Fibroblast of skin of left biceps (primary cell): ENCODE measurements at places on chromosomes 2 and 18.
A peak's percentile ranks its signal among the peaks of the same experiment; 100 is the strongest.

- no peak for DNase-seq
Observed at GRCh38 chr18:76441668-76442412, 53.2 kb downstream of the ZNF516 start.

DNA sequence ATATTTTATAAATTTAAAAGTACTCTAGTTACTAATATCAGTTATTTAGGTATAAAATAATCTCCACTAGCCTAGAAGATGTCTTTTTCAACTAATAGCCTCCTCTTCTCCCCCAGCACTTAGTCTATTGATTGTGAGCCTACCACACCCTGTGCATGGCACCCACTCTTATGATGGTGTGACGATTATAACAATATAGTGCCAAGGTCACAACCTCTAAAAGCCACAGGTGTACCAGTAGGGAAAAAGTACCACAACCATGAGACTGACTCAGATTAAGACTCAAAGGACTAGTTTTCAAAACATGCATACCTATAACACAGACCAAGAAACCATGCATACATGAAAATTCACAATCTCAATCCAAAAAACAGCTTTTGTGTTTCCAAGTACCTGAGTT lies 27.6 kb downstream of the THADA start:
- DNase-seq = no peak

DNA sequence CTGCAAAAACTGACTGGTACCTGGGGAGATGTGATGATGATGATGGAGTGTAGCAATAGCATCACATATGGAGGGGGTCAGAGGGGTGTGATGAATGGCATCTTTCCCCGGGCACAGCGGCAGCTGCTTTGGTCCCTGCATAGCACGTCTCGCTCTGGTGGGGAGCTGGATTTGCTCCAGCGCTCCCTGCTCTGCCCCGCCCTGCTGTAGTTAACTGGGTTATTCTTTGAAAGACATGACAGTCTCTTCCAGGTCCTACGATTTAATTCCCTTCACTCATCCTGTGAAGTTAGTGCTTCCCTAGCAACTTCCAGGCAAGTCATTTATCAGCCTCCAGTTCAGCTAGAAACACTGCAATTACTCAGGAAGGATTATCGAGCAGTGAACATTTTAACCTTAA lies 463.1 kb downstream of the TSN start:
- no peak for DNase-seq

DNA sequence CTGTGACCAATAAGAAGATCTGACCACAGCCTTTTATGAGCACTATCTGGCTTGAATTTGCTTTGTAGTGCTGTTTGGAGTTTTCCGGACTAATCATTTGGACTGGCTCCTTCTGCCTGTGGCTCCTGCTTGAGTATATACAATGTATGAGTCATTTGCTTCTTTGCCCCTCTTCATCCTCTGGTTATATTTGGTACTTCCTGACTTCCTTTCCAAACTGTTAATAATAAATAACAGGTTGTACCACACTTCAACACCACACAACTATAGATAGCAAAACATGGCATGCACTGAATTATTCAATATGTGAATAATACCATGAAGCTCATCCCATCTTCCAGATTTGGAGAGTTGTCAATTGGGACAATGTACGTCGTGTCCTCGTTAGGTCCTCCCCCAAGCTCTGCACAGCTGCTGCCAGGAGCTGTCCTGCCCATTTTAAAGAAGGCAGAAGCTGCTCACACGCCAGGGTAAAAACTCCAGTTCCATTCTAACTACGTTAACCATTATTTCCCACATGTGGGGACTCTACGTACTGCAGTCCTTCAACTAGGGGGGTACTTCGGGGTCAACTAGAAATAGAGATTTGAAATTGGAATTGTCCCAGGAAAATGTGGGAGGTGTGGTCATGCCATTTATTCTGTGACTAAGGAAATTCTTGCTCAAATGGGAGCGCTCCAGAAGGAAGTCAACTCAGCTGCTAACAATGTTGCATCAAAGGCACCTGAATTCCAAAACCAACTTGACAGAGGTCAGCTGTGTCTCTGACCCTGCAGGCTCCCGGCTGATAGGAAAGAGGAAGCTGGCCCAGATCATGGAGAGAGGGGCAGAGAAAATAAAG lies 38.1 kb downstream of the ST8SIA5 start:
- no peak for DNase-seq

DNA sequence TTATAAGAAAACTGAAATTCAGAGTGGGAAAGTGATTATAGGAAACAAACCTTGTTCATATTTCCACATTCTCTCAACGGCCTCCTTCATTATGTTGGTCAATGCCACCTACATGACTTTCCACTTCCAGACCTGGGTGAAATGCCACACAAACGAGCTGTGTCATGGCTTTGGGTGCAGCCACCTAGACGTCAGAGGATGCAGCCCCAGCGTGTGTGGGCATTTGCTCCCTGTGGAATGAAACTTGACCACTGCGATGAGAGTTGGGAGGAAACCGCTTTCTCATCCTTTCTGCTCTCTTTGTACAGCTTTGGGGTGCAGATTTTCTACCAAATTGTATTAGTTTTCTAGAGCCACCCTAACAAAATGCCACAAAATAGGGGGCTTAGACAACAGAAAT lies 291.0 kb downstream of the CYRIA start:
- no peak for DNase-seq

GRCh38 chr2:224063298-224063648 lies 24.2 kb upstream of the SERPINE2 start:
- no peak for DNase-seq

DNA sequence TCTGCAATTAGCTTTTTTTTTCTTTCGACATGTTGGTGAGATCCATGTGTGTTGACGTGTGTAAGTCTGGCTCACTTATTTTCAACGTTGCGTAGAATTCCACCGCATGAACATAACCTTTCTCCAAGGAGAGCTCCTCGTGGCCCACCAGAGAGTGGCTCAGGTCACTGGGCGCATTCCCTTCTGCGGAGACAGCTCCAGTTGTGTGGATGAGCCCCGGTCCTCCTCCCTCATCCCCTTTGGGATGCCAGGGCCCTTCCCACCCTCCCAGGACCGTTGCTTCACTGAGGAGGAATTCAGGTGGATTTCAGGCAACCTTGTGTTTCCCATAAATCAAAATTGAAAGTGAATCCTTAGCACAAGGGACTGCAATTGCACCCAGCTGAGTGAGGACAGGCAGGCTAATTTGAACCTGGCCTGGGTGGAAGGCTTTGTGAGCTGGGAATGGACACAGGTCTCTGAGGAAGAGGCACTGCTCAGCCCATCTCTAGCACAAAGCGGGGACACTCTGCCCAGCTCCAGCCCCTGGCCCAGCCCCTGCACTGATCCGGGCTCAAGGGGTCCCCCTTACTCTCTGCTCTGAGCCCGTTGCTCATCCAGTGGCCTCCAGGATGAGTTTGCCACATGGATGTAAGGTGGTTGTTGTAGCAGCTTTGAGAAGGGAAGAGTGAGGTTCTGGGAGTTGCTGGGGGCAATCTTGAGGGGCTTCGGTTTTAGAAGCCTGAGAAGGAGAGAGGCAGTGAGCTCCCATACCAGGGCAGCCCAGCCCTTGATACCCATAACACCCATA lies 57.8 kb upstream of the HAAO start:
- no peak for DNase-seq

- DNase-seq = no peak
Observed at GRCh38 chr2:235611349-235611748, 117.5 kb downstream of the AGAP1 start.

- DNase-seq = no peak
Observed at GRCh38 chr2:113734185-113734584, 22.3 kb downstream of the SLC35F5 start.

- no peak for DNase-seq
Observed at GRCh38 chr18:45998244-45998643, 31.1 kb upstream of the EPG5 start.

GRCh38 chr2:7077660-7078267 lies 160.6 kb downstream of the RNF144A start:
- DNase-seq = no peak

DNA sequence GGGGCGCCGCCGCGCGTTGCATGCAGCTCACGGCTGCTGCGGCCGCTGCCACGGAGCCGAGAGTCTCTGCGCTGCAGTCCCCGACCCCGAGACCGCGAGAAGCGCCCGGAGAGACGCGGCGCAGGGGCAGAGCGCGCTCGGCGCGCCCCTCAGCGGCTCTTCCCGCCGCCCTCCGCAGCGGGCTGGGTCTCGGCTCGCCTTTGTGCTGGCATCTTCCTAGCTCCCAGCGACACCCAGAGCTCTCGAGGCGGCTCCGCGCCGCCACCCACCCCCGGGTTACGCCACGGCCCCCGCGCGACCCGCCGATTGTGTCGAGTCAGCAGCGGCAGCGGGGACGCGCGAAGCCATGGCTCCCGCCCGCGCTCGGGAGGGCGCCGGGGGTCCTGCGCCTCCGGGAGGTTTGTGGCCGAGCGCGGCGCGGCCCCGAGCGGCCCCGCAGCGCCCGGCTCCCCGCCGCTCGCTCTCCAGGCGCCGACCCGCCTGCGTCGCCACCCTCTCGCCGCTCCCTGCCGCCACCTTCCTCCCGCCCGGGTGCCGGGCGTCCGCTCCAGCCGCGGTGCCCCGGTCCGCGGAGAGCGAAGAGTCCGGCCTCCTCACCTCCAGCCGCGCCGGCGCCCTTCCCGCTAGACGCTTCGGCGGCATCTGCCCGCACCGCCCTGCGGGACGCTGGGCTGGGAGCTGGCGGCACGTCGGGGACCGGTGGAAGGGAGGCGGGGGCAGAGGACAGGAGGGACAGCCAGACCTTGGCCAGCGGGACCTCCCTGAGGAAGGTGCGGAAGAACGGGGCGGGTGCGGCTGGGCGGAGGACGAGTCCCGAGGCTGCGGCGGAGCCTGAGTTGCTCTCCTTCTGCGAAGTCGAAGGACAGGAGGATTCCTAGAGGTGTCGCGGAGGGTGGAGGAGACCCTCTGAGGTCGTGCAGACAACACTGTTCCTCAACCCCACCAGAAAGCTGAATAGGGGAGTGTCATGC lies 46.3 kb upstream of the CCDC150 start:
- no peak for DNase-seq

- DNase-seq = no peak
Observed at GRCh38 chr2:8475349-8476031, 206.4 kb upstream of the ID2 start.

DNA sequence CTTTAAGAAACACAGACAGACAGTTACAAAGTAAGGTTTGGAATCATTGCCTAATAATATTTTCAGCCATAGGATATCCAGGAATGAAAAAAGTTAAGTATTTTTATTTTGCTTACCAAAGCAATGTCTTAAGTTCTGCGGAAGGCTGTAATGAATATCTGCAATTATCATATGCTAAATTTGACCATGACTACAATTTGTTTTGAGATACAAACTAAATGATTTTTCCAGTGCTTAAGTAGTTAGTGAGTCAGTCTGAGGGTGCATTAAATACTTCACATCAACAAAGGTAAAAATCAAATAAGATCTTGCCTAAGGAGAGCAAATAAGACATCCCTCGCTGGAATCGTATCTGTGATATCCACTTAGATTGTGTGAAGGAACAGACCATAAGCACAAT lies 250.0 kb downstream of the CD226 start:
- DNase-seq = no peak

DNA sequence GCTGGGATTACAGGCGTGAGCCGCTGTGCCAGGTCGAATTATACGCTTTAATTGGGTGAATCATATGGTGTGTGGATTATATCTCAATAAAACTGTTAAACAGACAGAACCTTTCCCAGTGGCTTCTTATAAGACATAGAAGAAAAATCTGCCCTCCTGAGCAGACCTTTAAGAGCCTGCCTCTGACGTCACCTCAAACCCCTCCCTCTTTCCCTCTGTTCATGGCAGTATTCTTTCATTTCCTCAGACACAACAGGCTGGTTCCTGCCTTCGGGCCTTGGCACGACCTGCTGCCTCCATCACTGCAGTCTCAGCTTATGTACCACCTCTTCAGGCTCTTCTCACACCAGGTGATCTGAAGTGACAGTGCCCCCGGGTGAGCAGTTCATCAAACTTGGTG lies 14.0 kb upstream of the PDIA6 start:
- DNase-seq = no peak

DNA sequence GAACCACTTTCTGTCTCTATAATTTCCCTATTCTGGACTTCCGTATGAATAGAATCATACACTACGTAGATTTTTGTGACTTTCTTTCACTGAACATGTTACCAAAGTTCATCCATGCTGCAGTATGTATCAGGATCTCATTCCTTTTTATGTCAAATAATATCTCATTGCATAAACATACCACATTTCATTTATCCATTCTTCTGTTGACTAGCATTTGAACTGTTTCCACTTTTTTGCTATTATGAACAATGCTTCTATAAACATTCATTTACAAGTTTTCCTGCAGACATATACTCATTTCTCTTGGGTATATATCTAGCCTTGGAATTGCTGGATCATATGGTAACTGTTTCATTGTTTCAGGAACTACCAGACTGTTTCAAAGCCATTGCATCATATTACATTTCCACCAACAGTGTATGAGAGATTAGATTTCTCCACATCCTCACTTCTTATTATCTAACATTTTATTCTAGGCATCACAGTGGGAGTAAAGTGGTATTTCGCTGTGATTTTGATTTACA lies 186.2 kb downstream of the DYM start:
- DNase-seq = peak; percentile 67

DNA sequence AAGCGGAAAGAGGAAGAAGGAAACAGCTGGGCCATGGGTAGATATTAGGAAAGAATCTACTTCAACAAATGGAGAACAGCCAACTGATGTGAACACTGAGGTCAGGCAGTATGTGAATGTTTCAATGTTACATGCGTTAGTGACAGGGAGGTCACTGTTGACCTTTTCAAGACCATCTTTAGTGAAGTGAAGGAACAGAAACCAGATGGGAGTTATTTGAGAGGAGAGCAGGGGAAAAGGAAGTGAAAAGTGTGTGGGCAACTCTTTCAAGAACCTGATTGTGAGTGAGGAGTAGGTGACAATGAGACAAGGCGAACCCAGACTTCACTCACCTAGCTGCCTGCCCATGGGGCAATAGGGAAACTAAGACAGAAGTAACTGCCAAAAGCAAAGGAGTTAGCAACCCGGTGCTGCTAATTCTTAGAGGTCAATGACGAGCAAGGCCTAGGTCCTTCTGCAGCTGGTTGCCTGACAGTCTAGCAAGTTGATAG lies 67.0 kb downstream of the SP3 start:
- DNase-seq = no peak

GRCh38 chr18:23689031-23689615 lies at the start of gene LAMA3:
Gene LAMA3 (plus strand): TSS chr18:23689453. CDS start chr18:23689684, 231 bp downstream.
- no peak for DNase-seq

- DNase-seq = no peak
Observed at GRCh38 chr2:199818026-199818425, 33.0 kb downstream of the FTCDNL1 start.

- DNase-seq = no peak
Observed at GRCh38 chr2:16481351-16481750, 184.3 kb downstream of the CYRIA start.

GRCh38 chr2:142165790-142166189 lies 35.0 kb upstream of the LRP1B start:
- no peak for DNase-seq

DNA sequence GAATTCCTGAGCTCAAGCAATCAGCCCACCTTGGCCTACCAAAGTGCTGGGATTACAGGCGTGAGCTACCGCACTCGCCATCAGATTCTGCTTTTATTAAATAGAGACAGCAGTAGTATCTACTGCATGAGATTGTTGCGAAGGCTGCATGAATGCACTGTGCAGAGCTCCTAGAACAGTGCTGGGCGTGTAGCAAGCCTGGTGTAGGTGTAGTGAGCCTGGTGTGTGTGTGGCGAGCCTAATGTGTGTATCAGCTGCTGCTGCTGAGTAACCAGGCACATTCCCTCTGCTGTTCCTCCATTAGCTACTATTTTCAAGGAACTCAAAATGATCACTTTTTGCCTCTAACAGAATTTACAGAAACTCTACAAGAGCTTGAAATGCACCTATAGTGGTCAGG lies 57.6 kb downstream of the PTPRM start:
- no peak for DNase-seq
